ENCODE measurements at places on chromosomes 11 and 22.

GRCh38 chr11:113615098-113615497 lies 91.0 kb downstream of the TMPRSS5 start:
- DNase-seq: no peak

- no peak for DNase-seq
These were observed 421.9 kb upstream of the CADM1 start for GRCh38 chr11:115926138-115926537.

DNA sequence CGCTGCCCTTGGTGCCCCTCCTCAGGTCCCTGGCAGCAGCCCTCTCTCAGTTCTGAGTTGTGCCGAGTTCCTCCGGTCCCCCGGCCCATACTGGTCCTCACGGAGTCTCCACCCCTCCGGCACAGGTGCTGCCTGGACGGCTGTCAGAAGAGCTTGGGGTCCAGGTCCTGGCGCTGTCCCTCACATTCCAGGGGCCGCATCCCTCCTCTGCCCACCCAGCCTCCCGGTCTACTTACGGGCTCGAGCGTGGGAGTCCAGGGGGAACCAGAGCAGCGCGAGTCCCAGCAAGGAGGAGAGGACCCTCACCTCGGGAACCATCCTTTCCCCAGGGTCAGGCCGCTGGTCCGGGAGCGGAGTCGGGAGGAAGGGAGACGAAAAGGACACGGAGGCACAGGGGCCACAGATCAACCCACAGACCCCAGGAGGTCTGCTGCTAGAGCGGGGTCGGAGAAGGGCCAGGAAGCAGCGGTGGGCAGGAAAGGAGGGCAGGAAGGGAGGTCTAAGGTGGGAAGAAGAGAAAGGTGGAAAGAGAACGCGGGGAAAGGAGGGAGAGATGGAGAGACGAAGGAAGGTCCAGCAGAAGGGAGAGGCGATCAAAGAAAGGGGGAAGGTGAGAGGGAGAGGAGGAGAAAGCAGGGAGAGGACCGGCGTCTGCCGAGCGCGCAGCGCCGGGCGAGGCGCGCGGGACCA lies 510 bp downstream of the CHRDL2 start:
- no peak for DNase-seq

- DNase-seq: no peak
These were observed 44.2 kb downstream of the CCDC81 start for GRCh38 chr11:86418917-86419316.
